Posterior vena cava (tissue), 2 donors: ENCODE measurements at places on chromosomes 2 and 18. TPM values are rescaled to one million over a fixed set of nuclear protein-coding genes. Genes with fewer than 3 reads are reported as not detected.

Gene HMSD
- not detected for total RNA-seq

Gene HDLBP
- 428 TPM for total RNA-seq

GRCh38 chr18:44586782-44587524, 93.7 kb upstream of the SETBP1 start:
- no peak for DNase-seq

DNA sequence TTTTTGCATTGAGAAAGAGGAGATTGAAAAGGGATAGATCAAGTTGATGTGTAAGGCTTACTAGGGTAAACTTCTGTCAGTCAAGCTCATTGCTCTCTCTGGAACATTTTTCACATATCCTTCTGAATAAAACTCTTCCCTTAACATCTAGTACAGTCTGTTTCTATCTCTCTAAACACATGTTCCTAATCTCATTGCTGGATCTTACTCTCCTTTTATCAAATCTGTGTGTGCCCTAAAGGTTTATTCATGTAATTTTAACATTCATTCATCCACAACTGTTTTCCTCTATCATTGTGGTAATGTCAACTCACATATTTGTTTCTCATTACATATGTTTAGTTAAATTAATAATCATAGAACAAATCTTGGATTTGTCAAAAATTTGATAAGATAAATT, 277.9 kb upstream of the GULP1 start:
- no peak for DNase-seq
